ENCODE measurements at places on chromosomes 13 and 19.

DNA sequence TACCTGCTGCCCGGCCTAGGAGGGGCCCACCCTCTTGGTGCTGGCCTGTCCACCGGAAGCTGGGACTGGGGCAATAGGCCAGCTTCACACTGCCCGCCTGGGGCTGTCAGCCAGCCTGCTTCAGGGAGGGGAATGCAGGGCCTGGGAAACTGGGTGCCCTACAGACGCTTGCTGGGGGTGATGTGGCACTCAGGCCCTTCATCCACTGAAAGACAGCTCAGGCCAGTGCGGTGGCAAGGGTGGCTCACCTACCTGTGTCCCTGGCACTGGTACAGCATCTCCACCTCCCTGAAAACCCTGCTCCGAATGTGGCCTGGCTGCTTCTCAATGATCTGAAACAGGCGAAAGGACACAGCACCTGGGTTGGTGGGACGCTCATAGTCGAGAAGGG, 7.8 kb downstream of the MKNK2 start:
- no peak for DNase-seq

- no peak for DNase-seq
Observed at GRCh38 chr19:40802300-40803169, 3.5 kb downstream of the EGLN2 start.

- no peak for DNase-seq
Observed at GRCh38 chr13:27917121-27917947, 2.5 kb upstream of the PDX1 start.

- no peak for DNase-seq
Observed at GRCh38 chr13:111393221-111393790, 72.9 kb downstream of the TEX29 start.

DNA sequence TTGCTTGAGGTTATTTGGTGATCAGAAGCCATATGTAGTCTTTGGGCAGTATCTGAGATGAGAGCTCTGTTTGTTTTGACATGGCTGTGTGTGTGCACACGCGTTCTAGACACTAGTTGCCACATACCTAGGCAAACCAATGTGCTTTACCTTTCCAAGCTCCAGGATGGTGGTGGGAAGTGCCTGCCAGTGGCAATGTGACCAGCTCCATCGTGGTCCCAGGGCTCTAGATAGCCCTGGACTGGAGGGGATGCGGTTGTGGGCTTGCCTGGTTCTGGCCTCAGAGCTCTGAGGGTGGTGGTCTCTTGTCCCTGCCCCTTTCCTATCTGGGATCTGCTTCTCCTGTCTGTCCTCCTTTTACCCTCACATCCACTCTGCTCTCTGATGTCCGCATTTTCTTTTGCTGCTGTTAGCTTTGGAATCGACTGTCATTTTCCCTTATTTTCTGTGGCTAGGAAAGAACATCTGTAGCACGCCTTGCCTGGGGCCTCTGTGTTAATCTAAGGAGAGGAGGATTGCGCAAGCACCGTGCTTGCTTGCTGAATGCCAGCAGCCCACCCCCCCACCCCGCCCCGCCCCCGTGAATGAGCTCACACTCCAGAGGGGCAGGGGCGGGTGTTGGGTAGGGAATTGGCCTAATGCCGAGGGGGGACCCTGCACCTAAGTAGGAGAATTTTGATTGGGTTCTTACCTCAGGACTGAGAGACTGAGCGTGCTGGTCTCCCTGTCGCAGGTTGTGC, 89.5 kb downstream of the ARHGEF7 start:
- DNase-seq: no peak

DNA sequence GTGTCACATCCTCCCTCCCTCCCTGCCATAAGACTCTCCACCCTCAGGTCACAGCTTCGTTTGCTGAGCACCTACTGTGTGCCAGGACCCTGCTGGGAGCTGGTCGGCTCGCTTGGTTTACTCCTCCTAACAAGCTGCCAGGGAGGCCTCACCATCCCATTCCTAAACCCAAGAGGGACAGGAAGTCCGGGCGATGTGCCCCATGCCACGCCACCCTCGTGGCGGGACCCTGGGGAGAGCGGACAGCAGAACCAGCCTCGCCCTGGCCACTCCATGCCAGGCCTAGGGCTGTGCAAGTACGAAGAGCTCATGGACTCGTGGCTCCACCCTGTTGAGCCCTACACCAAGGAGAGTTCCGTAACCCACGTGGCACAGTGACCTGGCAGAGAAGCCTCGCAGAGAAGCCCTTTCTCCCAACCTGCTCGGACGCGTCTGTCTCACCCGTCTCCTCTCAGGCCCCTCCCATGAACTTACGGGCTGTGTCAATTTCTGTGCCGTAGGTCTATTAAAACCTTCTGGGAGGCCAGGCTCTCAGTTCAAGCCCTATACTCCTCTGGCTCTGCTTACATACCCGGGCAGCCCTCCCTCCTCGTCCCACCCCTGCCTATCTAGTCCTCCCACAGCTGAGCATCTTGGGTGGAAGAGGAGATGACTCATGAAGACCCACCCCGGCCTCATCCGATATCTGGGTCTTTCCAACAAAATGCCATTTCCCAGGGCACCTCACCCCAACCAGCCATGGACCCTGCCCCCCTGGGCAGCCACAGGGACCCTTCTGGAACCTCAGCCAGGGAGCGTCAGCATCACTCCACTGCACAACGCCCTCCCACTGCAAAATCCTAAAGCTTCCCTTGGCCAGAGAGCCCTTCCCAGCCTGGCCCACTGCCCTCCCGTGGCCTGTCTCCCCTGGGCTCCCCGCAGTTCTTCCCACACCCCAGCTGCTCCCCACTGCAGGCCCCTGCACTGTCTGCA, 2.6 kb downstream of the UBXN6 start:
- no peak for DNase-seq

- DNase-seq: no peak
Observed at GRCh38 chr13:79810669-79811068, 329.7 kb downstream of the NDFIP2 start.

- no peak for DNase-seq
Observed at GRCh38 chr13:113811081-113811928, 52.3 kb downstream of the TMEM255B start.

GRCh38 chr13:101382701-101383100, 33.6 kb downstream of the NALCN start:
- DNase-seq: no peak

DNA sequence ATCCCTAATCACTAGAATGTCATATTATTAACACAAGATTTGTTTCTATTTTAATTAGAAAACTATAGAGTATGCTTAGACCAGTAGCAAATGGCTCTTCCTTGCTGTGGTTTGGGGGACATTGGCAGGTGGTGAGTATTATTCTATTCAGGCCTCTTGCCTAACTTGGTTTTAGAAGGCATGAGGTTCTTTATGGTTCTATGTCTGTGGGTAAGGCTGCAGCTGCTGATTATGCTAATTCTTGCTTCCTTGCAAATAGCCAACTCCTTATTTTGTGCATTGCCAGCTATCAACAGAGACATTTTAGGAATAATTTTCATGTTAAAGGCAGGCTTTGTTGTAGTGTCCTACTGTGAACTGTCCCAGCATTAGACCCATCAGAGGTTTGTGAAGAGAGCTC, 1344.9 kb downstream of the UQCRFS1 start:
- DNase-seq: no peak

DNA sequence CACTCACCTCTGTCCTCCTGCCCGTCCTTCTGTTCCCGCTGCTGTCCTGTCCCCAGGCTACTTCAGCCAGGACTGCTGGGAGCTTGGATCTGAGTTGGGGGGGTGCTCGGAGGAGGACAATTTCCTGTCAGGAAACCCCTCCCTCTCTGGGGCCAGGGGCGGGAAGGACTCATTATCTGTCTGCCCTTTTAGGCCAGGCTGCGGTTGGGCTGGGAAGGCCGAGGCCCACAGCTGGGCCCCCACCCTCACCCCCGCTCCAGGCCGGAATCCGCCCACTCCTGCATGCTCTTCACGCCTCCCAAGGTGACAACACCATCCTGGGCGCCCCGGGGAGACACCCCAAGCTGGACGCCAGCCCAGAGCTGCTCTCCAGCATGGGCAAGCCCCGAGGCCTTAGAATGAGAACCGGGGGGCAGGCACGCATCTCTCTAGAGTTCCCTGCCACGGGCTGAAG, at the start of gene EXOC3L2:
TSS of gene EXOC3L2 (minus strand) at position 74 of the 454 bp plus-strand sequence. CDS start 6,362 bp downstream, outside the sequence.
- DNase-seq: no peak

- no peak for DNase-seq
Observed at GRCh38 chr19:6773323-6773931, 919 bp downstream of the VAV1 start.

- no peak for DNase-seq
Observed at GRCh38 chr13:61900033-61900432, 484.4 kb upstream of the PCDH20 start.

- DNase-seq: no peak
Observed at GRCh38 chr19:4870025-4870700, 2.7 kb upstream of the PLIN3 start.

GRCh38 chr13:36059321-36059720, 71.9 kb downstream of the DCLK1 start:
- DNase-seq: no peak

Data from stimulated activated CD8-positive, alpha-beta memory T cell treated with anti-CD3 and anti-CD28 coated beads, Interleukin-15, amount 100 ng/mL, for 1 hour (primary cell).